ENCODE measurements at places on chromosomes 12 and 14.

- no peak for DNase-seq
Measured at GRCh38 chr14:52222901-52223300, 44.6 kb upstream of the PTGDR start.

DNA sequence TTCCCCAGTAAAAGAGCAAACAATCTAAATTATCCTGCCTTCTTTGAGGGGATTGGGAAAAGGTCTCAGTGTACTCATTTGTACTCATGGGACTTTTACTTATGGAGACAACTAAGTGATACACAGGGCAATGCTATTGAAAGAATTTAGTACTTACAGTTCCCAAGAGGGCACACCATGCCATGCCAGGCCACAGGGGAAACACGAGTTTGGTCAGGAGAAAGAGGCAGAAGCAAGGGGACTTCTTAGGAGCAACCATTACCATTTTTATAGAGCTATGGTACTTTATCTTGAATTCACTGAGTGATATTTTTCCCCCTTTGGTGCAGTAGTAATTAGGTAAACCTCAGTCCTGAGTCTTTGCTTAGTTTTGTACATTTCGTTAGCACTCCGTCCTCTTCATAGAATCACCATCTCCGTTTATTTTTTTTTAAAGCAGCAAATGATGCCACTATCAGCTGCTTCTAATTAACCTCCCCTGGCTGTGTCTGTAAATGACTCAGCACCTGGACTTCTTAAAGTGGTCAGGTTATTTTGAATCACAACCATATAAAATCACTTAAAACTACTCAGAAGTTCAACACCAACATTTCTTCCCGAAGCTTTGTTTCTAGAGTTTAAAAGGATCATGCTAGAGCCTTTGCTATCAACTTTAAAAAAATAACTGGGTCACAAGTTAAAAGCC lies 5.9 kb upstream of the WASHC3 start:
- DNase-seq: no peak

DNA sequence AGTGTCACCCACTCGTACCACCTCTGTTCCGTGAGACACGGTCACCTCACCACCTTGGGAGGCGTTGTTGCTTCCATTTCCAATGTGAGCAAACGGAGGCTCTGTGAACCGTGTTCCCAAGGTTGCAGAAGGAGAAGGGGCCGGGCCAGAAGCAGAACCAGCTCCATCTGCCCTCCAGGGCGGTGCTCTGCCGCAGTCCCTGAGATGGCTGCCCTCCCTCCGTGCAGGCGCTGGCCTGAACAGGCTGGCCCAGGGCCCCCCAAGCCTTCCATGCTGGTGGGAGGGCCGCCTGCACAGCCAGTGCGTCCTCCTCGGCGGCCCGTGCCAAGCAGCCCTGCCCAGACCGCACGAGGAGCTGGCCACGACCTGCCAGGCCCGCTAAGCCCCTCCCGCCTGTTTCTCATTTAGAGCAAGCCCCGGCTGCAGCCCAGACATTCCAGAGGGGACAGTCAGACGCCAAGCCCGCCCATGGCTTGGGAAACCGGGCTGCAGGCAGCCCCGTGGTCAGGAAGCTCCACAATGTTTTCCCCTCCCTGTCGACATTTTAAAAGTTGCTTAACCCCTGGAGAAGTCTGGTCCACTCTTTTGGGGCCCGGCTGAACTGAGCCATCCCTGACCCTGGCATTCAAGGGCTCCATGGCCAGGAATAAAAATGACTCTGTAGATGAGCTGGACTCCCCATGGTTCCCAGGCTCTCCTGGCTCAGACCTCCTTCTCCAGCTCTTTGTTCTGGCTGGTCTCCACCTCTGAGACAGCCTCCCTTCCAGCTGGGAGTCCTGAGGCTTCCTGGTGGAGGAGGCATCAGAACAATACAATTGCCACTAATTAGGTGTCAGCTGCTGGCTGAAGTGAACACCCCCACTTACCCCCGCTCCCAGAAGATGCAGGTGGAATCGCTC lies 236.0 kb downstream of the BCL11B start:
- peak; percentile 84 for DNase-seq

DNA sequence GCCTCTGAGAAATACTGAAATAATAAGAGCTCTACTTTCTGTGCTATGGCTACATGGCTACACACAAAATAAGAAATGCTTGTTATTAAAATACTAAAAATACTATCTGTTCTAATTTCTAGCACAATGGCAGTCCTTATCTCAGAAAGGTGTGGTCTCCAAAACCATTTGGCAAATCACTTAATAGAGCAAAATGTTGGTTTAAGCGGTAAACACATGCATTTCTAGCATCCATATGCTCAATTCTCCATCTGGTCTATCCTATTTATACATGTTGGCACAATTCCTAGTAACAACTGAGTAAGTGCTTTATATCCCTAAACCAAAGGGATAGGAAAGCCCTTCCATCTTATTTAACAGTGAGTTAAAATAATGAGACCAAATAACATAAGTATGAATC lies 107.0 kb downstream of the PAPLN start:
- no peak for DNase-seq

GRCh38 chr14:21257394-21257909 lies 11.8 kb downstream of the HNRNPC start:
- no peak for DNase-seq

DNA sequence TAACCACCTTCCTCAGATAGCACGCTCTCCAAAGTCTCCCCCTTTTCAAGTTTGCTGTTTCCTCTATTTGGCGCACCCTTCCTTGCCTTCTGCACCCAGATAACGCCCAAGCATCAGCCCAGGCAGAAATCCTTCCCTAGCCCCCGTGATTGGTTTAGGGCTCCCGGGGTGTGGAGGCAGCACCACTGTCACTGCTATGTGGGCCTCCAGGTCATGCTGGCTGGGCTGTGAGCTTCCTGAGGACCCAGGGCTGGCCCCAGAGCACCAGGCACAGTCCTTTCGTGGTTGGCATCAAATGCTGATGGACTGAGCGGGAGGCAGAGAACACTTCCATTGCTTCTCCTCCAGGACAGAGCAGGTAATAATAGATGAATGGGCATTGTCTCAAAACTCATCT lies 311.4 kb downstream of the BCL11B start:
- DNase-seq: no peak

GRCh38 chr12:114670291-114670980 lies 13.5 kb downstream of the TBX3 start:
- no peak for DNase-seq

- peak; percentile 87 for DNase-seq
Measured at GRCh38 chr12:3132636-3133404, 55.6 kb downstream of the TSPAN9 start.

DNA sequence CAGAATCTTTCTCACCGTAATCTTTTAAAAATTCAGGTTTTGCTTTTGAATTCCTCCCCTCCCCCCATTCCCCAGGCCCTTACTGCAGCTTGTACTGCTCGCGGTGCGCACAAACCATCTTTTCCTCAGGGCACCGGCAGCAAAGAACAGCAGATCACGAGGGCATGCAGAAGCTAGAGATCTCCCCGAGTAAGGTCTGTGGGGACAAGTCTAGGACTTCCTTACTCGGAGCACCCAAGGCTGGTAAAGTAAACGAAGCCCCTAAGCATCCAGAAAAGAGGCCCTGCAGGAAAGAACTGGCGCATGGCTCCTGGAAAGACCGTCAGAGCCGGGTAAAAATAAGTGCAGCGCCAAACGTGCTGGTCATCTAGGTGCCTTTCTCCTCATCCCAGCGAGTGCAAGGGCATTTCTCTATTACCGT lies 727 bp downstream of the LDHB start:
- peak; percentile 47 for DNase-seq

DNA sequence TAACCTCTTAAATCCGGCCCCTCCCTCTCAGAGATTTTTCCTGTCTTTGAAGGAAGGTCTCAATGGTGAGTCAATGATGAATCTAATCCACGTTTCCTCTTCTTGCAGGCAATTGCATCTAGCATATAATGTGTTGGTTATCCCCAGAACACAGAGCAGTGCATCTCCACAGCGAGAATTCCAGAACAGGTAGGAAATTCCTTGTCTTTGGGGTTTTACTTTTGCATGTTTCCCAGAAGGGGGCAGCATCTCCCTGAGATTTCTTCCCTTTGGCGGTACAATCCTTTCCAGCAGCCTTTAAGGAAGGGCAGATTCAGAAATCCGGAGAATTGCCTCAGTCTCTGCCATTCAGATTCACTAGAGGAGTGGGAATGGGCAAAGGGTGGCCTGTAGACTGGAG lies 128.0 kb downstream of the KCNA5 start:
- peak; percentile 58 for DNase-seq

DNA sequence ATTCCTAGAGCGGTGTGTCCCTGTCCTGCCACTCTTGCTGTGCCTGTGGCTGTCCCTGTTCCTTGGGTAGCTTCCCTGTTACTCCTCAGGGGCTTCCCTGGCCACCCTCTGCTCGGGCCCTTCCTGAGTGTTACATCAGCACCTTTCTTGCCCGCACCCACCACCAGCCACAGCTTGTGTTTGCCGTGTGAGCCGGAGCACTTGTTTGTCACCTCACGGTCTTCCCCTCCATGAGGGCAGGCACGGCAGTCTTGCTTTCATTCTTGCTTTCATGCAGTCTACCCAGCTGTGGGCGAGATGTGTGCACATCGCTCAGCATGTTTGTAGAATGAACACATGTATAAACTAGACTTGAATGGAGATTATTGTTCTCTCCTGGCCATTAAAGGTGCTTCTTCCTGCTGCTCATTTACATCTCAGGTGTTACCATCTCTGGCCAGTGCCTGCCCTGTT lies 42.0 kb downstream of the TRAF3 start:
- DNase-seq: no peak

GRCh38 chr14:85416771-85417170 lies 113.2 kb upstream of the FLRT2 start:
- DNase-seq: no peak

DNA sequence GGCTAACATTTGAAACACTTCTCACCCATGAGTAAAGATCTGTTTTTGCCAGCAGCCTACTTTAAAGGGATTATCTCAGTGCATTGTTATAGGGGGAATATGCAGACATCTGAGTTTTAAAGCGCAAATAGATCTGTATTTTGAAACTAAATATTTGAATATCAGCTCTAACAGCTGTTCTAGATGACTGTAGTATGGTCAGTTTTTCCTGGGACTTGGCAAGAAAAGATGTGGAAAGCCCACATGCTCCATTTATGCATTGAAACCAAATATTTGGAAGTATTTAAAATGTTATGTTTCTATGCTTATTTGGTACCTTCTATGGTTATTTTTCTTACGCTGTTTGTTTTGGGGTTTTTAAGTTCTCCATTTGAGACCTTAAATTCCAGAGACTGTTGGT lies 41.7 kb downstream of the RIC8B start:
- DNase-seq: no peak

- peak; percentile 77 for DNase-seq
Measured at GRCh38 chr12:65510584-65511050, 232.1 kb downstream of the MSRB3 start.

DNA sequence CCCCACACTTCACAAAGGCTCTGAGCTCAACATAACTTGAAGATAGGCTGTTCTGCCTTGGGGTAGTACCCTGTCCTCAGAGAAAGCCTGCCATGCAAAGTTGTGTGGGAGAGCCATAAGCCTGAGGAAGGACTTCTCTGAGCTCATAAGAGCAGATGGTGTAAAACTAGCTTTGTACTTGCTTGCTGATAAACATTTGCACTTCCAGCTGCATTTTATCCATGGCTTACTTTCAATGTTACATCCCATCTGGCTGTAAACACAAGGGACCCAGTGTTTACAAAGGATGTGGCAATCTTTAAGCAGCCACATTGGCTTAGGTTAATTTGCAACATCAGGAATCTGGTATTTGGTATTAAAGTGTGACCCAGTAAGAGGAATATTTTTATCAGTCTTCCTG lies 258.1 kb downstream of the IPO8 start:
- no peak for DNase-seq

GRCh38 chr12:28086521-28087155 lies 103.6 kb upstream of the CCDC91 start:
- no peak for DNase-seq

DNA sequence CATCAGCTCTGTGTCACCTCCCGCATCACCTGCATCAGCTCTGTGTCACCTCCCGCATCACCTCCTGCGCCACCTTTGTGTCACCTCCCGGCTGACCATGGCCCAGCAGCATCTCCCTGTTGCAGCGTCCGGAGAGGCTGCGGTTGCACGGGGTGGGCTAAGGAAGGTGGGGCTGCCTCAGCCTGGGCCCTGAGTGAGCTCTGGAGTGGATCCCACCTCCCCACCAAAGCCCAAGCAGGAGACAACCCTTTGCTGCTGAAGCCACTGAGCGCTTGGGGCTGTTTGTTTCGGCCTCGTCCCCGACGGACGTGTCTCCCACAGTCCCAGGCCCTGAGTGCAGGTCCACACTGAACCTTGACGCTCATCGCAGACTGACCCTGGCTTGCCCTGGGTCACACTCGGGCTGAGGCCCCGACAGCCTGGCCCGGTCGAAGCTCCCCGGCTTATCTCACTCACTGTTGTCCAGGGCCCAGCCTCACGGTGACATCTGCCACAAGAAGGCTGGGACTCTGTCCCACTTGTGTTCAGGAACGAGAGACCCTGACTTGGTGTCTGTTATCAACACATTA lies 12.2 kb downstream of the TMEM121 start:
- DNase-seq: no peak

DNA sequence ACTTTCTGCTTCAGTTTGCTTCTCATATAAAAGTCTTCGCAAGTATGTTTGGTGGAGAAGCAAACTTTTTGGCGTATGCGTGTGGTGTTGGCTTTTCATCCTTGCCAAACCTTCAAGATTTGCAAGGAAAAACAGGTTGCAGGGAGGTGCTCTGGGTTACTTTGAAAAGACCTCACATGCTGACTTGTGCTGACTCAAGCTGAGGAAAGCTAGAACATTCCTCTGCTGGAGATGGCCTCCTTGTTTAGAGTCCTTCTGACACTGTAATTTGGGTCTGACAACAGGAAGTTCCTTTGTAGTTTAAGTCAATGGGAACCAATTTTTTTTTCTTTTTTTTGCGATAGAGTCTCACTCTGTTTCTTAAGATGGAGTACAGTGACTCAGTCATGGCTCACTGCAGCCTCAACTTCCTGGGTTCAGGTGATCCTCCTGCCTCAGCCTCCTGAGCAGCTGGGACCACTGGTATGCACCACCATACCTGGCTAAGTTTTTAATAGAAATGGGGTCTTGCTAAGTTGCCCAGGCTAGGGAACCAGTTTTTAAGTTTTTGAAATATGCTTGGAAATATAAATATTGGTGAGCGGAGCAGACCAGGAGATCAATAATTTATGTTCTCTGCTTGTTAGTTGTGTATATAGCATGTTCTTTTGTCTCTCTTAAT lies 2.6 kb upstream of the ACACB start:
- DNase-seq: no peak

GRCh38 chr14:54291491-54292191 lies 105.2 kb upstream of the CDKN3 start:
- peak; percentile 54 for DNase-seq

DNA sequence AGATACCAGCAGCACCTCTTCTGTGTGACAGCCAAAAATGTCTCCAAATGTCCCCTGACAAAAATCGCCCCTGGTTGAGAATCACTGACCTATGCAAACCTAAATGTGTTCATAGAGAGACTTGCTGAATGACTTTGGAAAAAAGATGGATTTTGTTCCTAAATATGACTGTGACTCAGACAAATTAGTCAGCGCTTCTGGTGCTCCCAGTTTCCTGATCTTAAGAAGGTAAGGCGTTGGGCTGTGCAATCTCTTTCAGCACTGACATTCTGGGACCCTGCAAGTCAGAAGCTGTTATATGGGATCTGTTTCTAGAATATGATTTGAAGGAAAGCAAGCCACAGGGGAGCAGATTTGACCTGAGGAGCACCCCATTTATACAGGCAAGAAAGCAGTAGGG lies 90.6 kb upstream of the PWP1 start:
- no peak for DNase-seq

GRCh38 chr14:56962444-56963080 lies 152.3 kb upstream of the OTX2 start:
- DNase-seq: no peak

- no peak for DNase-seq
Measured at GRCh38 chr12:7695566-7696197, at the start of gene GDF3. Gene GDF3, minus strand, starts transcription at chr12:7695775. Its CDS starts 47 bp downstream, at chr12:7695728.
